Glomerular endothelial cell (primary cell): ENCODE measurements at places on chromosomes 3 and 15.

GRCh38 chr15:59372352-59373211 is at the start of gene MYO1E:
TSS of gene MYO1E (minus strand) at chr15:59372871. CDS start at chr15:59372500, 371 bp downstream.
- peak; percentile 94 for DNase-seq

DNA sequence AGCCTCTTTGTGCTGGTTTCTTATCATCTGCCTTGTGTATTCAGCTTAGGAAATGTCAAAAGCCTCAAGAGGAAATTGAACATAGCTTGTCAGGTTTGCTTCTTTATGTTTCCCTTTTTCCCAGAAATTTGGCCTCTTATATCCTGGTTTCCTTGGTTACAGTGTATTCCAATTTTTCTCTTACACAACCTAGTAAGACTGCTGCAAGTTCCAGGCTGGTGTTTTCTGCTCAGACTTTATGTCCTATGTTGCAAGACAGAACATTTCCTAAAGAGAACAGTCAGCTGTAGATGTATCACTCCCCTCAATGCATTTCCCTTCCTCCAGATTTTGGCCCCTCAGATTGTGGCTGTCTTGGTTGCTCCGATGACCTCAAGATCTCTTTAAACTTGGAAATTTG is 102.5 kb downstream of the SH3GL3 start:
- no peak for DNase-seq

DNA sequence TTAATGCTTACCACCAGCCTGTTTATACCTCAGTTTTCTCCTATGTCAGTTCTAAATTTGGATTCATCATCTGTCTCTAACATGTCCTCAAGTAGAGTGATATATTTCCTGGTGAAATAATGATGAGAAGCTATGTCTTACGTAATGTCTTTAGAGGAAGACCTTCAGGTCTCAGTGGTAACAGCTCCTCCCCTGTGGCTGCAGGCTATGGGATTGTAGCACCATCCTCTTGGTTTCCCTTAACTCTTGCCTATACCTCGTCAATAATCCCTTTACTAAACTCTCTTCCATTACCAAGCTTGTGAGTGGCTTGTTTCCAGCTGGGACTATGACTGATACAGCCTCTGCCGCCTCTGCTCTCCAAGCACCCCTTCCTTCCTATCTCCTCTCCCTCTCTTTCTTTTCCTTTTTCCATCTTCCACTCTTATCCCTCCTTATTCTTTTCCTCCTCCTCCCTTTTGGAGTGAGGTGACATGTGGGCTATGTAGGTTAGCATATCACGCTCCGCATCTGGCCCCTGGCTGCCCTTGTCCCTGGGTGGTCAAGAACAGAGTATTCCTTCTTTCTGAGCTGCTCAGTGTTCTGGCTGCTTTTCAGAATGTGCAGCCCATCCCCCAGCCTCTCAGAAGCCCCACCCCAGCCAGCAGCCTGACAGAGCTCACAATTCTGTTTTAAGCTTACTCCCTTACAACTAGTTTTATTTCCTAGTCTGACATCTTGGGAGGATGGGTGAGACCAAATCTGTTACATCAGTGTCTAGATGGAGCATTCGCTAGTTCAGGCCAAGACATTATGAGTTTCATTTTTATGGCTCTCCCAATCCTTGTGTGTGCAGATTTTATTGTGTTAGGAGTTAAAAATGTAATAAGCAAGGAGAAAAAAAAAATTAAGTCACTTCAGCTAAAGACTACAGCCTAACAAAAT is 75.0 kb upstream of the RNU6-1 start:
- DNase-seq: no peak

GRCh38 chr3:24709956-24710355 is 215.3 kb upstream of the THRB start:
- no peak for DNase-seq

GRCh38 chr15:71114887-71115566 is at the start of gene THSD4:
TSS of gene THSD4 (plus strand) at chr15:71115471.
- DNase-seq: no peak

DNA sequence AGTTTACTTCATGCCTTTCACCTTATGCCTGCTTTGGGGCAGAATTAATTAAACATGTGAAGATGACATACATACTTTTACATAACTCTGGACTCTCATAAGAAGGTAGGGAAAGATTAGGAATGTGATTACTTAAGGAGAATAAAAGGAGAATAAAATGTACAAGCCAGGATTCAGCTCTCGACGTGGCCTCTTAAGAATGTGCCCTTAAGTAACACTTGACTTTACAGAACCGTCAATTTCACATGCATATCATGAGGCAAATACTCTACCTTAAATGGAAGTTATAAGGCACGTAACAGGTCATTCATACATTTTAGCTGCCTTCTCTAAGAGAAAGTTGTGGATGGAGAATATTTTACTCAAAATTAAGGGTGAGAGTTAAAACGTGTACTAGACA is 263.7 kb upstream of the LMCD1 start:
- no peak for DNase-seq

- no peak for DNase-seq
These were observed 62.1 kb upstream of the XCR1 start for GRCh38 chr3:46089237-46090011.
